Stomach (tissue), 19 donors: ENCODE measurements at places on chromosomes 7 and 10. TPM values are rescaled to one million over a fixed set of nuclear protein-coding genes. Genes with fewer than 3 reads are reported as not detected.

GRCh38 chr10:133455611-133456031 lies 1.9 kb downstream of the SCART1 start:
- no peak for DNase-seq

GRCh38 chr10:60162631-60163030 lies 227.0 kb downstream of the ANK3 start:
- DNase-seq: no peak

GRCh38 chr7:36961097-36961496 lies 236.8 kb upstream of the AOAH start:
- no peak for DNase-seq

GRCh38 chr10:113553149-113553548 lies 296 bp downstream of the HABP2 start:
- DNase-seq: no peak

- no peak for DNase-seq
These were observed 197.4 kb downstream of the JCAD start for GRCh38 chr10:29861811-29862505.

DNA sequence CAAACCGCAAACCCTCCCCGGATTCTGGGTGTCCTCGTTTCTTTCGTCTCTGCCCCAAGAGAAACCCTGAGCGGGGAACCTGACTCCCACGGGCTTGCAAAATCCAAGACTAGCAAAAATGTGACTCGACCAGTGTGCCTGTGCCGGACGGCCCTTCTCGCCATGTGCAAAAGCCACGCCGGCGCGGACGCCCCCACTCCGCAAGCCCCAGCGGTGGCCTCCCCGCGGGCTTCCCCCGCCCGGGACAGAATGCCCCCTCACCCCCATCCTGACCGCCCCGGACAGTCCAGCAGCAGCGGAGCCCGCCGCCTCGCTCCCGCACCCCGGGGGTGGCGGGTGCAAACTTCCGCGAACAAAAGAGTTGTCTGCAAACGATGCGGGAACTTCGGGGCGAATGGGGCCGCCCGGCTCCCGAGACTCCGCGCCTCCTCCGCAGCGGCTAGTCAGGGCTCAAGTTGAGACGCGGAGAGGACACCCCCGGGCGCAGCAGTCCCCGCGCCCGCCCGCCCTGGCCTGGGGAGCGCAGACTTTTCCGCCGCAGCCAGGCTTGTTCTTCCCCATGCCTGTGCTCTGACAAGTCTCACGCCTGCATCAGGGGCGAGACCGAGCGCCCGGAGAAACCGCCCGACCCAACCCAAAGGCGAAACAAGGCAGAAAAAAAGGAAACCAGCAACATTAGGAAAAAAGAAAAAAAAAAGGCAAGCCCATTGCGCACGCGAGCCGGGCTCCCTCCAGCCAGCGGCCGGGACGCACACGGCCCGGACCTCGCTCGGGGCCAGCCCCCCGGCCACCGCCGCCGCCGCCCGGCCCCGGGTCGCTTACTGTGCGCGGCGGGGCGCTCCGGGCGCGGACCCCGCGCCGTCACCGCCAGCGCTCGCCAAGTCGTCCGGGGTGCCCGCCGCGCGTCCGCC lies 732 bp downstream of the FAM53B start:
- peak; percentile 72 for DNase-seq

- DNase-seq: no peak
These were observed 116.8 kb downstream of the ZFAND4 start for GRCh38 chr10:45555795-45556194.

GRCh38 chr7:69843653-69844052 lies 245.4 kb downstream of the AUTS2 start:
- no peak for DNase-seq

DNA sequence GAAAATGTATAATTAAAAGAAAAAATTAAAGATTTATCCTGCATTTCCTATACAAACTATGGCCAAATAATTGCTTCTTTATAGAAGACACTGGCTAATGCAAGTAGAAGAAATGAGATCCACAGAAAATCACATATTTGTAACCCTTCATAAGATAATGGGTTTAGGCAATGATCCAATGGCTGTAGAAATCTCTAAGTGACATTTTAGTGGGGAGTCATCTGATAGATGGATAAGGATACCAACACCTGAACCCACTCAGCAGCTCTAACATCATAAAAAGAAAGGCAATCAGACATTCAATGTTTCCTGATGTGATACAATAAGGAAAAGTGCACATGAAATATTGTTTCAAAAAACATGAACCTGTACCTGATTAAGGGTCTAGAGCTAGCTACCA lies 297.5 kb downstream of the CXCL12 start:
- no peak for DNase-seq

DNA sequence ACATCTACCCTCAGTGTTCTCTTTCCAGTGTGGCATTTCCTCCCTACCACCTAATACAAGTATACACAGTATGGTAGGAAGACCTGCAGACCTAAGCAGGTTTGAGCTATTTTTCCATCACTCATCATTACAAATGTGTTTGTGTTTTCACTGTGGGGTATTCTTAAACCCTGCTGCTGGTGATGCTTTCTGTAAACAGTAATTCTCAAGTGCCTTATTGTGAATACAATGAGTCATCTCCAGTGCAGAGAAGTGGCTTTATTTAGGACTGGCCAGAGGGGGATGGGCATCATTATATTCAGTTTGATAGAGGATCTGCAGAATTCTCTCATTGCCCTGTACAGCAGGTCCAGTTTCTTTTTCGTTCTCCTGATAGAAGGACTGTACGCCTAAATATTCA lies 63.7 kb downstream of the GRM8 start:
- no peak for DNase-seq

DNA sequence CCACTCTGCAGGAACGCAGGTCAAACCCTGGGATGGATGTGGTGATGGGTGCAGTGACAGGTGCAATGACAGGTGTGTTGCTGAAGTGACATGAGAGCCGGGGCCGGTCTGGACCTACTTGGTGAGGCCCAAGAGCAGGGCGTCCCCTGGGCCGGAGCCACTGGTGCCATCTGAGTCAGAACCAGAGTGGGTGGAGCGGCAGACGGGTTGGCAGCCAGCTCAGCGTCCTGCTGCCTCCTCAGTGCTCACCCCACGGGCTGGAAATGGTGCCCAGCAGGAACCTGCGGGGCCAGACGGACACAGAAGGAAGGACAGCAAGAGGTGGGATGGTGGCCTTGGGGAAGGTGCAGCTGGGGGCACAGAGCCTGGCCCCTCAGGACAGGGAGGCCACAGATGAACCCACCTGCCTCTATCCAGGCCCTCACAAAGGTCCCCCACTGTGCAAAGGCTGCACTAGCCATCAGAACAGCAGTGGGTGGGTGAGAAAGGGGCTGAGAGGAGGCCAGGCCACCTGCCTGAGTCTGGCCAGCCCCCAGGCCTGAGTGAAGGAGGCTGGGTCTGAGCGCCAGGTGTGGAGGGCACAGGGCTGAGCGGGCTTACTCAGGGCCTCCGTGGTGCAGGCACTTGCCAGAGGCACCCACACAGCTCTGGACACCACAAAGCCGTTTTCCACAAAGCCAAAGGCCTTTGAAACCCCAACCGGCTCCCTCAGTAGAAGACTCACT lies 129.0 kb upstream of the PPP2R2D start:
- no peak for DNase-seq

DNA sequence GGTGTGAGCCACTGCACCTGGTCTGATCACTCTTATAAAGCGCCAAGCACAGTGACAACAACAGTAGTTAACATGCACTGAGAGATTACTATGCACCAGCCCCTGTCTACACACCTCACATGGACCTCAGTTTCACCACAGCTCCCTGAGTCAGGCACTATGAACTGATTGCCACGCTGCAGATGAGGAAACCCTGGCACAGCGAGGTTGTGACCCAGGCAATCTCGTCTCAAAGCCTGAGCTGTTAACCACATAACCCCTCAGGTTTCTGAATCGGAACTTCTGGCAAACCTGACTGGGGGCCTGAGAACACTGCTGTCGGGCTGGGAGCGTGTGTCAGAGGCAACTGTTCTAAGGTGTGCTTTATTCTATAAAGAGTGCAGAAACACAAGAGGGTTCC lies 150.8 kb downstream of the RNF216 start:
- DNase-seq: no peak

- no peak for DNase-seq
These were observed 33.4 kb downstream of the LARP4B start for GRCh38 chr10:898141-898540.

DNA sequence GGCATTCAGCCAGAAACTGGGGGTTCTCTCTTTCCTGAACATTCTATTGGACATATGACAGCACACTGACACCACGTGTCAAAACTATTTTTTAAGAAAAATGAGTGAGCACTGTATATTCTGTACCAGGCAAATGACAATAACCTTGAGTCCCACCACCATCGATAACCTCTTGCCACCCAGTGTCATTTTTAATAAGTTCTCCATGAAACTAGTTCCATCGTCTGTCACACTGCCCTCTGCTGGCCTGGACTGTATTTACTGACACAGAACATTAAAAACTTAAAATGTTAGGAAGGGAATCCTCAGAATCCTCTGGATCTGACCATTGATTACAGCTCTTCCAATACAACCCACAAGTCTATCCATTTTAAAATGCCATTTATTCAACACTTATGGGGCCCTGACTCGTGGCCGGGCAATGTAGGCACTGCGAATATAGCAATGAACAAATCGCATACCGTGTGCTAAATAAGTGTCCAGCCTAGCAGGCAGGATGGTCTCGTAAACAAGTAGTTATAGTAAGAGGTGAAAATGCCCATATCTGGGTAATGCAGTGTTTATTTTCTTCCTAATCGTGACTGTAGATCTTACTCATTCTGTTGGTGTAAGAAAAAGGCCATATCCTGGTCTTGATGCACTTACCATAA lies 35.9 kb upstream of the CACNB2 start:
- DNase-seq: peak; percentile 43

DNA sequence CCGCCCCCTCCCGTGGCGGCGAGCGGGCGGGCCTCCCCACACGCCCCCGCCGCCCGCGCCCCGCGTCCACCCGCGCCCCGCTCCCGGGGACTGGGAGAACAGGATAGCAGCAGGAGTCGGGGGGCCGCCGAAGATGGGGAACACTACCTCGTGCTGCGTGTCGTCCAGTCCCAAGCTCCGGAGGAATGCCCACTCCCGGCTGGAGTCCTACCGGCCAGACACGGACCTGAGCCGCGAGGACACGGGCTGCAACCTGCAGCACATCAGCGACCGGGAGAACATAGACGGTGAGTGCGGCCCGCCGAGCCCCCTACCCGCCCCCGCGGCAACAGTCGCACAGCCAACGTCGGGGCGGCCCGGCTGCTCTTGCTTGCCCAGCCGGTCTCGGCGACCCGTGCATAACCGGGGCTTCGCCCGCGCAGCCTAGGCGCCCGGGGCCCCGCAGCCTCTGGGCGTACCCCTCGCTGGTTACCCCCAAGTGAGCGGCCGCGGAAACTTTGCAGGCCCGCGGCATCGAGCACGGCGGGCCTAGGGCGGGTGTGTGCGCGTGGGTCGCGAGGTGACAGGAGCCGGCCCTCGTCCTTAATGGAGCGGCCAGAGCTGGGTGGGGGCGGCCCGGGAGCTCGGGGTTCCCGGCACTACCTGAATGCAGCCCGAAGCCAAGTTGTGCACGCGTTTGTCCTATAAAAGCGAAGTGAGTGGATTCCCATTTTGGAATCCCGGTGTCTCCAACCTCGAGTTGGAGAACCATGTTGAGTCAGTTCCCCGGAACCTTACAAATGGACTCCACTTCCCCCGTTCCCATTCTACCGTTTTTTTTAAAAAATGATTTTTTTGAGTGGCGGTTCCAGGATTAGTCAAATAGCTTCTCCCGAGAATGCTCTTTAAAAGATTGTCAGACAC lies 863 bp downstream of the CCNY start:
- DNase-seq: peak; percentile 77

GRCh38 chr7:96415293-96415940 lies 93.5 kb upstream of the SLC25A13 start:
- peak; percentile 42 for DNase-seq

DNA sequence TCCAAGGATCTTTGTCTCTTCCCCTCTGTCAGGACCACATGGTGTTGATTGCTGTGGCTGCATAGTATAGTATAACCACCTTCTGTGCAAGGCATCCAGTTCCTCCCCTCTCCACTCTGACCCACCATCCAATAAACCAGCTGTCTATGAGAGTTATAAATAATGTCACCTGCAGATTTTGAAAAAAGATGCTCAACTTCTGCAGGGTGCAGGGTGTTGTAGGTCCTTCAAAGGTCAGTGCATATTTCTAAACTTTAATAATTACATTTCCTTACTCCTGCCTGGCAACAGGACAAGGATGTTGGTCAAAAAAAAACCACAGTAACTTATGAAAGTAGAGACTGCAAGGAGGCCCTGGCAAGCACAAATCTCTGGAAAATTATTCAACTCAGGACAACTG lies 166.2 kb downstream of the PKD1L1 start:
- no peak for DNase-seq

GRCh38 chr10:132397036-132397541 lies at the start of gene PWWP2B:
TSS of gene PWWP2B (plus strand) at chr10:132397200. CDS start at chr10:132397227, 27 bp downstream.
- DNase-seq: peak; percentile 86

- peak; percentile 96 for DNase-seq
These were observed 10.0 kb upstream of the CHCHD1 start for GRCh38 chr10:73771722-73772280.

DNA sequence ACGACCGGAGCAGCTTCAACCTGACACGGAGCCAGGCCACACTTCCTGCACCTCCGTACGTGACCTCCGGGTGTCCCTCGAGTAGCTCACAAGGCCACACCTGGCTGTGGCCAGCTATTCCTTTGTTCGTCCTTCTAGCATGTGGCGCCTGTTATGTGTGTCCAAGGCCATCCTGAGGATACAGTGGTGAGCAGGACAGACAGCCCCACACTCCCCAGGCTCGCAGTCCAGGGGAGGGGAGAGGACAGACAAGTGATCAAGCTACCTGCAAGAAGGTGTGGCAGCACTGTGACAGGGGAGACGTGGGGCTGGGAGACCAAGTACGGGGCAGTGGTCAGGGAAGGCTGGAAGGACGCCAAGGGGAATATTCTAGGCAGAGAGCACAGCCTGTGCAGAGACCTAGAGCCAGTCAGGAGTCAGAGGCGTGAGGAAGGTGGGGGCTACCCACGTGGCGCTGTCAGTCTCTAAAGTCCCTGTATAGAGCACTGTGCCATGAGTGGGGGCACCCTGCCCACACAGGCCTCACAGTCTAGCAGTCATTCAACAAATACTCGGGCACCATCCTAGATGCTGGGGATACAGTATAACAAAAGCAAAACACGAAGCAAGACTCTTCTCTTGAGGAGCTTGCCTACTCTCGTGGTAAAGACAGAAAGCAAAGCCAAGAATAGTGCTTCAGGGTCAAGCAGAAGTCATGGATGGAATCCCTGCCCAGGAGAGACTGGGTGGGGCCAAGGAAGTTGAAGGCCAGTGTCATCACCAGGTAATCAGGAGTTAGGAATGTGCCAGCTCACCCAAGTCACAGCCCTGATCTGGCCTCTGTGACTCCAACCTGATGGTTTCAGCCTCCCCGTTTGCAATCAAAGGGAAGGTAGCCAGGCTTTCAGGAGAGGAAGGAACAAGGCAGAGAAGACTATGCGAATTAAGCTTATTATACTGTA lies 58.6 kb downstream of the PROSER2 start:
- DNase-seq: no peak

The ADRA2A gene
- 1.7 TPM for total RNA-seq

The PPP1R9A gene
- 37.1 TPM for total RNA-seq

The SEMA3D gene
- total RNA-seq: not detected

The POP7 gene
- 70.1 TPM for total RNA-seq

The CALD1 gene
- 1,007 TPM for total RNA-seq

The HOXA9 gene
- not detected for total RNA-seq

The FRMPD2 gene
- total RNA-seq: not detected

The PSMG3 gene
- total RNA-seq: 16.9 TPM

The PCLO gene
- total RNA-seq: 3.7 TPM

The CCDC126 gene
- total RNA-seq: not detected

The UBN2 gene
- 4.9 TPM for total RNA-seq

The ADRB1 gene
- 0.58 TPM for total RNA-seq

The PSPH gene
- 1.4 TPM for total RNA-seq

The LRRTM3 gene
- not detected for total RNA-seq

The SKIDA1 gene
- total RNA-seq: 2.7 TPM

The CDCA7L gene
- 13.4 TPM for total RNA-seq

The FZD1 gene
- 12.9 TPM for total RNA-seq

The PLA2G12B gene
- total RNA-seq: not detected

The NUDT13 gene
- 1.7 TPM for total RNA-seq
